Activated CD4-positive, alpha-beta T cell treated with anti-CD3 and anti-CD28 coated beads, Interleukin-2, amount 10 ng/mL, durations not matched to agents 7 days and 5 days (primary cell): ENCODE measurements at places on chromosomes 12 and 14. TPM values are rescaled to one million over a fixed set of nuclear protein-coding genes. Genes with fewer than 3 reads are reported as not detected.

- H3K27ac ChIP-seq: peak overlapping the region; percentile 81
- H3K4me1 ChIP-seq: peaks cover 37% of the 10 kb centered on the region
- H3K4me3 ChIP-seq: no peak overlapping the region
- no peaks in the 10 kb centered on the region for H3K27me3 ChIP-seq
- DNase-seq: no peak
Measured at GRCh38 chr14:58275527-58276190, 22.7 kb upstream of the ARID4A start.

SLC35F4 gene
- total RNA-seq: not detected

DNA sequence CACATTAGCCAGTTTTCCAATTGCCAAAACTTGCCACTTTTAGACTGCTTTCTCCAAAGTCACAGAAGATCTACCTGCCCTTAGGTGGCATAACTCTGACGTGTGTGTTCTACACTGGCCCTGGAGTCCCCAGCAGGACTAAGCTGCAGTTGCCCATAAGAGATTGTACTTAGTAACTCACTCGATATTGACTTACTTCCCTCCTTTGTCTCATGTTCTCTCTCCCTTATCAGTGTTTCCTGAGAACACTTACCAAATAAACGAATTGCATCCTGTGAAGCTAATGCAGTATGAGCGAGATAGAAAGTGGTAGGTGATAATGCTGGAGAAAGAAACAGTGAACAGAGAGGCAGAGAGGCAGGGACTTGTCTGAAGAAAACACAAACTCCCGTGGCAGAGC, 117.2 kb downstream of the NUAK1 start:
- no peak for DNase-seq
- no peak overlapping the region for H3K4me3 ChIP-seq
- no peak overlapping the region for H3K27ac ChIP-seq
- H3K4me1 ChIP-seq: no peaks in the 10 kb centered on the region
- no peaks in the 10 kb centered on the region for H3K27me3 ChIP-seq

MYF6 gene
- total RNA-seq: not detected

IL26 gene
- total RNA-seq: 0.50 TPM

SLC6A15 gene
- total RNA-seq: not detected

GRCh38 chr12:52248541-52249461, 15.8 kb downstream of the KRT7 start:
- peaks cover 72% of the 10 kb centered on the region for H3K4me1 ChIP-seq
- H3K27ac ChIP-seq: peak overlapping the region; percentile 3
- H3K27me3 ChIP-seq: peaks cover 9% of the 10 kb centered on the region
- H3K36me3 ChIP-seq: peaks cover 19% of the 10 kb centered on the region

INTS13 gene
- total RNA-seq: 46.6 TPM

GRCh38 chr12:45745861-45746277, 16.4 kb downstream of the ARID2 start:
- no peak overlapping the region for H3K27ac ChIP-seq
- no peak overlapping the region for H3K4me3 ChIP-seq
- peaks cover 49% of the 10 kb centered on the region for H3K36me3 ChIP-seq
- DNase-seq: no peak

GRCh38 chr12:45409966-45410365, 194.1 kb downstream of the ANO6 start:
- peaks cover 5% of the 10 kb centered on the region for H3K4me1 ChIP-seq
- no peak overlapping the region for H3K4me3 ChIP-seq
- H3K36me3 ChIP-seq: peaks cover 26% of the 10 kb centered on the region
- H3K27me3 ChIP-seq: no peaks in the 10 kb centered on the region

GRCh38 chr14:66046035-66046434, 440.1 kb upstream of the CCDC196 start:
- H3K4me3 ChIP-seq: no peak overlapping the region
- H3K36me3 ChIP-seq: no peaks in the 10 kb centered on the region
- H3K4me1 ChIP-seq: no peaks in the 10 kb centered on the region
- no peak overlapping the region for H3K27ac ChIP-seq

DNA sequence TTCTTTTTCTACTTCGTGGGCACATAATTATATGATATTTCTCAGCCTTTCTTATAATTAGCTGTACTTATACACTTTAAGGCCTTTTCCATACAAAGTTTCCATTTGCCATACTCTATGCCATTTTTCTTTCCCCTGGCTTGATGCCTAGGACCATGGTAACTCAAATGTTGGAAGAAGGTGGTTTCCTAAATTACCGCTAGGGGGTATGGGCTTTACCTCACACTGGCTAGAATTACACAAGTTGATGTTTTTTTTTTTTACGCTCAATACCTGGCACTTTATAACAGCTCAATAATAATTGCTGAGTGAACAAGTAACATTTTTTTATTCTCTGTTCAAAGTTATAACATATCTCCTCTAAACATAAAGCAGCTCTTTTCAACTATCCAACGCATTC, 306.8 kb upstream of the LRFN5 start:
- no peak overlapping the region for H3K27ac ChIP-seq
- H3K36me3 ChIP-seq: no peaks in the 10 kb centered on the region
- H3K27me3 ChIP-seq: no peaks in the 10 kb centered on the region
- no peak overlapping the region for H3K4me3 ChIP-seq

GRCh38 chr14:90114554-90114953, 52.8 kb downstream of the KCNK13 start:
- no peak overlapping the region for H3K27ac ChIP-seq
- peaks cover 29% of the 10 kb centered on the region for H3K27me3 ChIP-seq
- no peak for DNase-seq
- no peak overlapping the region for H3K4me3 ChIP-seq
- no peaks in the 10 kb centered on the region for H3K4me1 ChIP-seq
- no peaks in the 10 kb centered on the region for H3K36me3 ChIP-seq

DNA sequence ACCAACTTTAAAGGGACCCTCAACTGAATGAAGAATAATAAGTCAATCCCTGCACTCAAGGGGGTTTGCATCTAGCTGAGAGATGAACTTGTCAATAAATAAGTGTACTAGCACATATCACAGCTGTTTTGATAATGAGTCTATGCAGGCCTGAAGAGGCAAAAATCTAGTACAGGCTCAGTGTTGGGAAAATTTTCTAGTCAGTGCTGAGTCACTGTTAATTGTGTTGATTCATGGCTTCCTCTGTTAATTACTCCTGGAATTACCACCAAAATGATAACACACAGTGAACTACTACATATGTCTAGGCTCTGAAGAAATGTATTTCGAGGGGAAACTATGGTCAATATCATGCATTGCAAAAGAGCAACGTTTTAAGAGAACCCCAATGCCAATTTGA, 18.9 kb downstream of the SNRPF start:
- H3K4me3 ChIP-seq: no peak overlapping the region
- DNase-seq: no peak
- H3K27me3 ChIP-seq: no peaks in the 10 kb centered on the region
- H3K36me3 ChIP-seq: peaks cover 3% of the 10 kb centered on the region

DNA sequence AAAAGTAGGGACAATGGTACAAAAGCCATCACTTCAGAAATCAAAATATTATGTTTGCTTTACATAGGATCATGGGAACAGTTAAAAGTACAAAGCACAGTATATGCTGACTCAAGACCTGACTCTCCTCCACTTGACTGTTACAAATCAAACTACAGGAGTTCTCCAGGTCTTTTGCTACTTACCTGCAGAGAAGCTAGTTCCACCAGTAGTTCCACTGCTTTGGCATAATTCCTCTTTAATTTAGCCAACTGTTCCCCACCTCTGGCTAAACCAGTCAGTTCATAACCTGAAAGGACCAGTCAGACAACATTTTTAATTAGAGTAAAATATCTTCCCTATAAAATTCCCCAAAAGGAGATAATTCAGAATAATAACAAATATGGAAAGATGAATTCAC, 14.0 kb downstream of the ATP6V1D start:
- H3K36me3 ChIP-seq: peaks cover 43% of the 10 kb centered on the region
- H3K4me1 ChIP-seq: no peaks in the 10 kb centered on the region
- no peak for DNase-seq
- no peak overlapping the region for H3K27ac ChIP-seq
- no peak overlapping the region for H3K4me3 ChIP-seq

GRCh38 chr12:45713078-45713477, 16.4 kb upstream of the ARID2 start:
- H3K27ac ChIP-seq: no peak overlapping the region
- peaks cover 12% of the 10 kb centered on the region for H3K36me3 ChIP-seq
- no peak for DNase-seq

PTPRR gene
- total RNA-seq: not detected

- no peak overlapping the region for H3K27ac ChIP-seq
- H3K4me1 ChIP-seq: no peaks in the 10 kb centered on the region
- DNase-seq: no peak
- H3K36me3 ChIP-seq: no peaks in the 10 kb centered on the region
- no peak overlapping the region for H3K4me3 ChIP-seq
Measured at GRCh38 chr12:77914081-77914488, 83.4 kb downstream of the NAV3 start.

GRCh38 chr12:77118696-77119095, 53.3 kb upstream of the E2F7 start:
- no peak for DNase-seq

GRCh38 chr12:124653169-124653931, 85.9 kb upstream of the NCOR2 start:
- no peak for DNase-seq
- no peak overlapping the region for H3K27ac ChIP-seq
- peaks cover 11% of the 10 kb centered on the region for H3K27me3 ChIP-seq
- H3K4me1 ChIP-seq: no peaks in the 10 kb centered on the region
- no peak overlapping the region for H3K4me3 ChIP-seq

DNA sequence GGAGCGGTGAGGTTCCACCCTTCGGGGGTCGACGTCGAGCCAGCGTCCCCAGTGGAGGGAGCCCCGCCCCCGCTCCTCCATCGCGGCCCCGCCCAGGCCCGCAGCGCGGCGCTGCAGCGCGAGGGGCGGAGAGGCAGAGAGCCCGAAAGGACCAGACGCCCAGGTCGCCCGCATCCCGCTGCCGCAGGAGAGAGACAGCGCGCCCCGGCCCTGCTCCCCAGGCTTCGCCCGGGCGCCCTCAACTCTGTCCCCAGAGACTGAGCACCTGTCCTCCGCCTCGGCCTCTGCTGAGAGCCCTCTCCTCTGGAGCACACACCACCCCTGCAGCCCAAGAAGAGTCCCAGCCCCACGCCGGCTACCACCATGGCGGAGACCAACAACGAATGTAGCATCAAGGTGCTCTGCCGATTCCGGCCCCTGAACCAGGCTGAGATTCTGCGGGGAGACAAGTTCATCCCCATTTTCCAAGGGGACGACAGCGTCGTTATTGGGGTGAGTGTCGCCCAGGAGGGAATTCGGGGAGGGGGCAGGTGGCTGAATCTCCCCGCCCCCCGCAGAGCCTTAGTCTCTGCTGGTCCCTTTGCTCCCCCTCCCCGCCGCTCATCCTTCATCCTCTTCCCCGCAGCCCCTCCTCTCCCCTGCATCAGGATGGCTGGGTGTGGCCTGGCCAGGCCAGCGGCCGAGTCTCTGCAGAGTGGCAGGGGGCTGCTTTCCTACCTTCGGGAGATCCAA, at the start of gene KIF5A:
TSS of gene KIF5A (plus strand) at position 136 of the 732 bp plus-strand sequence. CDS start at position 364, 228 bp downstream.
- H3K4me1 ChIP-seq: peaks cover 37% of the 10 kb centered on the region
- H3K27me3 ChIP-seq: peaks cover 14% of the 10 kb centered on the region
- DNase-seq: peak; percentile 60
- peak within 1 kb of the TSS; percentile 57 for H3K4me3 ChIP-seq
- H3K36me3 ChIP-seq: peaks cover 5% of the 10 kb centered on the region
- H3K27ac ChIP-seq: peak within 1 kb of the TSS; percentile 20

- no peak overlapping the region for H3K27ac ChIP-seq
- peaks cover 8% of the 10 kb centered on the region for H3K4me1 ChIP-seq
- no peaks in the 10 kb centered on the region for H3K27me3 ChIP-seq
- no peaks in the 10 kb centered on the region for H3K36me3 ChIP-seq
- no peak overlapping the region for H3K4me3 ChIP-seq
Measured at GRCh38 chr12:24997496-24997895, 48.6 kb upstream of the BCAT1 start.

DNA sequence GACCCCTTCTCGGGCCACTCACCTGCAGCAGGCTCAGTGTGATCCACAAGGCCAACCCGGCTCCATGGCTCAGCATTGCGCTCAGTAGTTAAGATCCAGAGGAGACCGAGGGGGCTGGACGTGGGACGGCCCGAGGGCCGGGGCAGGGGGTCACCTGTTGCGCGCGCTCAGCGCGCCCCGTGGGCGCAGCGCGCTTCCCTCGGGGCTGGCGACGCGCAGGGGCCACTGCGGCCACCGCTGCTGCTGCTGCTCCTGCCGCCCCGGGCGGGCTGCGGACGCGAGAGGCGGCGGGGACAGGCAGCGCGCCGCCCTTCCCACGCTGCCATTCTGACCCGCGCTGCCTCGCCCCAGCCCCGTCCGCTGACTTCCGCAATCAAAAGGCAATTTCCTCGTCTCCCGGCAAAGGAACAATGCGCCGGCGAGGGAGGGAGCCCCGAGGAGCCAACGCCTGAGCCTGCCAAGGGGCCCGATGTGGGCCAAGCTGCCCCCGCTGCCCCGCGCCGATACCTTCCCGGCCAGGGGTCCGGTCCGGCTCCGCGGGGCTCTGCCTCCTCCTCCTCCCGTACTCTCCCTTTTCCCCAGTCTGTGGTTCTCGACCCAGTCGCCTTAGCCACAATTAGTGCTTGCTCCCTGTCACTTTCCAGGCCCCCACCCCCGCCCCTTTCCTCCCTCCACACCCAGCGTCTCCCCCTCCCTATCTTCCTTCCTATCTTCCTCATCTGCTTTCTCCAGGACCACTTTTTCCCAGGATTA, 27.3 kb downstream of the PTPRB start:
- H3K27ac ChIP-seq: no peak overlapping the region
- H3K27me3 ChIP-seq: peaks cover 58% of the 10 kb centered on the region
- peak overlapping the region; percentile 43 for H3K4me3 ChIP-seq
- no peaks in the 10 kb centered on the region for H3K36me3 ChIP-seq

CAPZA3 gene
- total RNA-seq: not detected

- H3K27me3 ChIP-seq: no peaks in the 10 kb centered on the region
- H3K4me1 ChIP-seq: no peaks in the 10 kb centered on the region
- H3K36me3 ChIP-seq: no peaks in the 10 kb centered on the region
Measured at GRCh38 chr12:57993030-57993429, 51.7 kb downstream of the ATP23 start.

DNA sequence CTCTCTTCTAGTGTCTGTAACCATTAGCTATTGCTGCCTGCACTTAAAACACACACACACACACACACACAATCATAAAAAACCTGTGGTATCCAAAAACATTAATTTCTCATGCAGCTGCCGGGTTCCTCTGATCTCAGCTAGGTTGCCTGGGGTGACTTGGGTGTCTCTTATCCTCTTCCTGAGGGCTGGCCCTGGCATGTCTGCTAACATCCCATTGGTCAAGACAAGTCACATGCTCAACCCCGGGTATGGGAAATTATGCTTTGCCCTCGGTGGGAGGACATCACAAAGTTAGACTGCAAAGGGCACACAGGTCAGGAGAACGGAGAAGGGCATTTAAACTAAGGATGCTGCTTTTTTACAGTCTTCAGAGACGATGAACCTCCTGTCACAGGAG, 55.7 kb downstream of the TRPV4 start:
- H3K27ac ChIP-seq: no peak overlapping the region
- H3K4me1 ChIP-seq: peaks cover 10% of the 10 kb centered on the region
- H3K4me3 ChIP-seq: peak overlapping the region; percentile 18
- no peaks in the 10 kb centered on the region for H3K36me3 ChIP-seq
